ENCODE measurements at places on chromosomes 16 and 17.

GRCh38 chr16:585351-585750 lies 4.5 kb upstream of the RAB40C start:
- DNase-seq, result no peak

GRCh38 chr16:89090182-89090630 lies 3.4 kb upstream of the ACSF3 start:
- no peak for DNase-seq

DNA sequence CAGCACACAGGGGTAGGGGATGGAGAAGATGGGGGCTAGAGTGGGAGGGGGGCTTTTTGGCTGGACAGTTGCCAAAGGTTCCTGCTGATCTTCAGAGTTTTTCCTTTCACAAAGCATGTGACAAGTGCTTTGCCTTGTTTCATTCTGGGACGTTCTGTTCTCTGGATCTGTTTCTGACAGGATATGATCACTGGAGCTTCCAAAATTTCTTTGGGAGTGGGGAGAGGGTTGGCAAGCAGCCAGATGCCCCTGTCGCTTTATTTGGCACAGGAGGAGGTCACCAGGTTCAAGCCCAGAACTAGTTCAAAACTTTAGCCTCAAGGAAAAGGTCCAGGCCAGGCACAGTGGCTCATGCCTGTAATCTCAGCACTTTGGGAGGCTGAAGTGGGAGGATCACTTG lies 68.5 kb upstream of the TBX2 start:
- no peak for DNase-seq

DNA sequence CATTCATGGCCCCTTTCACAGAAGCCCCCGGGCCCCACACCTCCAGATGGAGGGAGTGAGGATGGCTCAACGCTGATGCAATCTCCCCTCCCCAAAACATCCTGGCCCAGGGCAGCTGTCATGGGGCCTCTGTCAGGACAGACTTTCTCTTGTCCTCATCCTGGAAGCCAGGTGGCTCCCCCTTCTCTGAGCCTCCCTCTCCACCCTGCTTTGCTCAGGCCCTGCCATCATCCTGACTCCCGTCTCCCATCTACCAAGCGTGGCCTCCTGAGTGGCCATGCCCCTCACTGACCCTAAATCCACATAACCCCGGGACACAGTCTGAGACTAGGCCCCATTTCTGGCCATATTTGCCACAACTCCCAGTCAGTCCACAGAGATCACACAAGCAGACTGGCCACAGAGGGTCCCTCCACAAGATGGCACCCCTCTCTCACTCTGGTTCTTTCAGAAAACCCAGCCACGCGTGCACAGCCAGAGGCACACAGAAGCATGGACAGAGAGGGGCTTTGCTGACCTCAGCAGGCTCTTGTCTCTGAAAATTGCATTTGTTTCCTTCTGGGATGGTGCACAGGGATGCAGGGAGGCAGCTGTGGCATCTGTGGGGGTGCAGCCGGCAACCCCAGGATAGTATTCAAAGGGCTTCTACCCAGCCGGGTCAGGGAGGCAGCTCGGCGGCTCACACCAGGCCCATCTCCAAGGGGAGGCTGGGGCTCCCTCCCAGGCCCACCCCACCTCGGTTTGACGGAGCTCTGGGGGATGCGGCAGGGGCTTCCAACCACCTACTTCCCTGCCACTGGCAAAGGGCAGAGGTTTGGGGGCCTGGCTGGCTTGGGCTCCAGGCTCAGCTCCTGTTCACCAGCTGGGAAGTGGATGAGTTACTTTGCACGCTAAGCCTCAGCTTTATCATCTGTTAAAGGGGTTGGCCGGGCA lies 16.9 kb downstream of the DOC2B start:
- DNase-seq, result peak; percentile 50

DNA sequence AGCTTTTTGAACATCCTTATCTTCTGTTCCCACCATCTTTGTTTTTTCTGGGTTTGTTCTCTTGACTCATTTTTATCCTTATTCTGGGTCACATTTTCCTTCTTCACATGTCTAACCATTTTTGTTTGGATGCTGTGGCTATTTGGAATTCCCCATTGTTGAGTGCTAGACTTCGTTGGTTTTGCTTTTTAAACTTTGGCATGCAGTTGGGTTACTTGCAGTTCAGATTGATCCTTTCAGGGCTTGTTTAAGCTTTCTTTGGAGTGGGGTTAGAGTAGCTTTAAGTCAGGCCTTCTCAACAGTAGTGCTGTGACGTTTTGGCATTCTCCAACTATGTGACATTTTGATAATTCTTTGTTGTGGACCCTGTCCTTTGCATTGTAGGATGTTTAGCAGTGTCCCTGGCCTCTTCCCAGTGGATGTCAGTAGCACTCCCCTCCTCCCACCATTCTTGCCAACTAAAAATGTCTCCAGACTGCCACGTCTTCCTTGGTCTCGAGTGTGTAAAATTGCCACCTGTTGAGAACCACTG lies 21.1 kb downstream of the PRMT7 start:
- DNase-seq, result no peak

- DNase-seq, result peak; percentile 28
These were observed 20.4 kb upstream of the CIBAR2 start for GRCh38 chr16:85132456-85133289.

GRCh38 chr16:84652566-84652965 lies 4.3 kb downstream of the KLHL36 start:
- DNase-seq, result no peak

DNA sequence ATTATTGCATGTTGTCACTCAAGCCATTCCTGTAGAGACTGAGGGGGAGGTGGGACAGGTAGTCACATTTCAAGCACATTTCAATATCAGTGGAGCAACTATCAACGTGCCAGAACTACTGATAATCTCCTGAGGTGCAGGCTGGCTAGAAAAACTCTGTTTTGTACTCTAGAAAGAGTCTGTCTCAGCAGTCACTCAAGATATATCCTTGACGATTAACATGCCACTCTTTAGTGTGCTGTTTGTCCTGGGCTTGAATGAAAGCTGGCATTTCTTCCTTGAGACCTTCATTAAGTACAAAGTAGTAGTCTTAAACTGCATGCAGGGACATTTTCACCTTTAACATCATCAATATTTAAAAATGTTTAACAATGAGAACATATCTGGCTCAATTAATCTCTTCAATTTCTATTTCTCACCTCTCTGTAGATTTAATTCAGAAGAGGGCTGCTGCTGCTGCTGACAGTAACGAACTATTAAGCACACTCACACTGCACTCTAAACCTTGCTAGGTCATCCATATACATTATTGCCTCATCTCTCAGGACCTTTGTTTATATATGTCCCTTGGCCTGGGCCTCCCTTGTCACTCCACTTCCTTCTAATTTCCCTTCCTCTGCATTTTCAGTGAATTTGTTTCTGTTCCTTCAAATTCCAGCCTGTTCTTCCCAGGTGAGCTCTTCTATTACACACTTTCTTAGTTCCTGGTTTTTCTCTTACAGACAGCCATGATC lies 412.0 kb downstream of the HAPSTR1 start:
- no peak for DNase-seq

GRCh38 chr16:62050793-62051192 lies 14.6 kb upstream of the CDH8 start:
- DNase-seq, result no peak

DNA sequence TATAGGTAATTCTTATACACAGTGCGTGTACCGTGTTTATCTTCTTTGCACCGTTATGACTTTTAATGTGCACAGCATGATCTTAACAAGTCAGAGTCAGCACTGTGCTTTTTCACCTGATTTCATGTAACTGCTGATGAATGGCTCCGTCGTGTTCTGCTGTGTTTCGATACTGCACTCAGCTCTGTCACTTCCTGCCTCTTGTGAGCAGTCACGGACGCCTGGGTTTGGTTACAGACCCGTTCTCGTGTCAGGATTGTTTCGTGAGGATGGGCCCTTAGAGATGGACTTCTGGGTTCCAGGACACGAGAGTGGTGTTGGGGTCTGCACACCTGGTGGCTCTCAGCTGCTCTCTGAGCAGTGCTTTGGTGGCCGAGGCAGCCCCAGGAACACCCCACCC lies 24.6 kb downstream of the TBCD start:
- DNase-seq, result no peak

- DNase-seq, result no peak
These were observed 186.6 kb downstream of the WWOX start for GRCh38 chr16:78286065-78286464.

DNA sequence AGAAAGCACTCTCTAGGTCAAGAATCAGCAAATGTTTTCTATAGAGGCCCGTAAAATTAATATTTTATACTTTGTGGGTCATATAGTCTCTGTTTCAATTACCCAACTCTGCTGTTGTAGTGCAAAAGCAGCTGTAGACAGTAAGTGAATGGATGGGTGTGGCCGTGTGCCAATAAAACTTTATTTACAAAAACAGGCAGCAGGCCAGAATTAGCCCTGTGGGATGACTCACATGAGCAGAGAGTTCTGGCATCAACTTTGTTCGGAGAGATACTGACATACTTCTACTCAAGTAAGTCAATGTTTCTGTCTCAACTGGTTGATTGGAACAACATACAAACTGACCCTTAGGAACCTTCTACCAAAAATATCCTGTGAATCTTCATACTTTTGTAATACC lies 616.2 kb downstream of the MAF start:
- no peak for DNase-seq

DNA sequence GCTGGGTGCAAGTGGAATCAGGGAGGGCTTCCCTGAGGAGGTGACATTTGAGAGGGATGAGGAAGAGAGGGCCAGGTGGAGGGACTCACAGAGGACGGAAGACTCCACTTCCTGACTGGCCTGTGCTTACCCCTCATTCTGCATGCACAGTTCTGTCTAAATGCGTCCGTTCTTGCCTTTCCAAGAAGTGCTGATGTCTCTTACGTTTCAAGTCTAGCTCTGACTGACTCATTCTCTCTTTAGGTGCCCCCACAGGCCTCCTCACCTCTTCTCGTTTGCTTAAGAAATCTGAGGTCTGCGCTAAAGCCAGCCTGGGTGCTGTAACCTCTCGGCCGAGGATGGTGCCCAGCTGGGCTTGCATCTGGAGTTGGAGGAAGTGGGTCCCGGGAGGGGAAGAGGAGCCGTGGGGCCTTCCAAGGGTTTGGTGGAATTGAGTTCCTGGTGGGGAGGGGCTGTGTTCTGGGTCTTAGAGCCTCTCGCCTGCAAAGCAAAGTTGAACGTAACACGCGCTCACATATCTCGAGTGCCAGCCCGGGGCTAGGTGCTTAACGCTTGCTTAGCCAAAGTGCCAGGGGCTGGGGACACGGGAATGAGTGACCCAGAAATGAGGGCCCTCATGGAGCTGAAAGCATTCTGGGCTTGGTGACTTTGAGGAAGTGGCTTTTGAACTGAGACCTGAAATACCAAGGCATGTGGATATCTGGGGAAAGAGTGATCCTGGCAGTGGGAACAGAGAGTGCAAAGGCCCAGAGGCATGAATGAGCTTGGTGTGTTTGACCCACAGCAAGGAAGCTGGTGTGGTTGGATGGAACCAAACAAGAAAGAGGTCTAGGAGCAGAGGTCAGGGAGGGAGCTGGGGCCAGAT lies 4.8 kb downstream of the IL4R start:
- DNase-seq, result no peak

DNA sequence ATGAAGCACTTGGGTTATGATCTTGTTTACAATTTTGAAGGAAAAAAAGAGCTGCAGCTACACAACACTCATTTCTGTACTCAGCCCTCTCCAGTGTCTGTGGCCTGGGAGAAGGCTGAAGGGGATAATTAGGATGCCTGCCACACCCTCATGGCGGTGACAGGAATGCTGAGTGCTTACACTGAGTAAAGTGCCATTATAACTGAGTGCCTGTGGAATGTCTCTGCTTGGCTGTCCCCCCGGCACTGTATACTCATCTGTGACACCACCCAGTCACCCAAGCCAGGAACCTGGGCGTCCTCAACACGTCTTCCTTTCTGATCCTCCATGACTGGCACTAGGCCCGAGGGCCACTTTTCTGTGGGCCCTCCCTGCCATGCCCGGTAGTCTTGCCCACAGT lies 3.5 kb upstream of the MRPL38 start:
- peak; percentile 68 for DNase-seq

DNA sequence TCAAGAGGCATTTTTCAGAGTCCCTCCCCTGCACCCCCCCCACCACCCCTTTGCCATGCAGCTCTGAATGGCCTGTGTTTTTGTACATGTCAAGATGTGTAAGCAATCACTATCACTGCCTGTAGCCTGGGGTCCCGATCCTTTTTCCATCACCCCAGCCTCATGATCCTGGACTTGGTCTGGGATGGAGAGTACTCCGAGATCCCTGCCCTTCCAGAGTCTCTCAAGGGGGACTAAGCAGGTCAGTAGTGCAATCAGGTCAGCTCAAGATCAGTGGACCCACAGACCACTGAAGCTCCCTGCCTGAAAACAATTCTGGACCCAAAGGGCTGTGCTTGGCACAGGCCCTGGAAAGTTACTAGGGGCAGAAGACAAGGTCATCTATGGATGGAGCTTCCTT lies 7.5 kb upstream of the GJD3 start:
- no peak for DNase-seq

GRCh38 chr17:51046046-51046445 lies 74.6 kb downstream of the SPAG9 start:
- no peak for DNase-seq

- no peak for DNase-seq
These were observed 571 bp downstream of the TIMP2 start for GRCh38 chr17:78924481-78925151.

DNA sequence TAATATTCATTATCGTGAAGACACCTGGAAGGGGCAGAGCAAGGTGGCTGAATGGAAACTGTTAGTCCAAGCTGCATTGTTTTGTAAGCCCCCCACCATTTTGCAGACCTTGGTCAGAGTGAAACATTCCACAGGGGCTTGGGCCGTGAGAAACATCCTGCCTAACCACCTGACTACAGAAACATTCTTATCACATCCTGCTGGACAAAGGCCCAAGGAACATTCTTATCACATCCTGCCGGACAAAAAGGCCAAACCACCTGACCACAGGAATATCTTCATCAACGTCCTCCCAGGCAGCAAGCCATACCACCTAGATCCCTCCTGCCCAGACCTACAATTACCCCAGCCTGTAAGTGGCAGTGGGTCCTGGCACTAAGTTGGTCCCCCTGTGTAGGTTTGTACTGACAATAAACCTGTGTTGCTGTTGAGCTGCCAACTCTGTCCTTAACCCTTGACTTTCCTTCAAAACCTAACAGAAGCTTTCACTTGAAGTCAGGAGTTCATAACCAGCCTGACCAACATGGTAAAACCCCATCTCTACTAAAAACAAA lies 19.6 kb downstream of the ATF7IP2 start:
- peak; percentile 88 for DNase-seq

DNA sequence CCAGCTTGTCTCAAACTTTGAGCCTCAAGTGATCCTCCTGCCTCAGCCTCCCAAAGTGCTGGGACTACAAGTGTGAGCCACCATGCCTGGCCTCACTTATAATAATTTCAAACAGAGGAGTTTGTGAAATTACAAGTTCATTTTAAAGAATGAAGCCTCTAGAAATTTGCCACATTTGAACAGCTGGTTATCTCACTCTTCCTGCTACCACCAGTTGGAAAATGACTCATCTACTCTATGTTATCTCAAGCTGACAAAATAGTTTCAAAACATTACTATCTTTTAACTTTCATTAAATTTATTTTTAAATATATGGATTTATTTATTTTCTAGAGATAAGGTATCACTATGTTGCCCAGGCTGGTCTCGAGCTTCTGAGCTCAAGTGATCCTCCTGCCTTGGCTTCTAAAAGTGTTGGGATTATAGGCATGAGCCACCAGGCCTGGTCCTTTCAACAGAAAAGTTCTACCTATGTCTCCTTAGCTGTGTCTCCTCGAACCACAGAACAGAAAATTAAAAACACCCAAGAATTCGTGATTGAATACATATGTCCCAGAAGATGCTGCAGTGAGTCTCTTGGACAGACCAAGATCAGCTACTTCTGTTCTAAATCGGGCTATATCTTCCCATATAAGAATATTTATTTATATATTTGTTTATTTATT lies 47.6 kb downstream of the MYH13 start:
- DNase-seq, result peak; percentile 20

GRCh38 chr16:69311533-69312387 lies 610 bp downstream of the VPS4A start:
- DNase-seq, result peak; percentile 30
